ENCODE measurements at places on chromosomes 3 and 15.

- DNase-seq: no peak
Measured at GRCh38 chr3:144821583-144821982, 850.0 kb downstream of the DIPK2A start.

GRCh38 chr15:97941572-97941971 is 18.9 kb upstream of the ARRDC4 start:
- no peak for DNase-seq

- no peak for DNase-seq
Measured at GRCh38 chr3:98182196-98182595, 15.7 kb downstream of the OR5H15 start.

- DNase-seq: no peak
Measured at GRCh38 chr3:20310629-20311028, 124.6 kb upstream of the SGO1 start.

- no peak for DNase-seq
Measured at GRCh38 chr15:89912674-89913396, at the start of gene ARPIN. Gene ARPIN, minus strand, starts transcription at chr15:89912952. Its CDS starts 117 bp downstream, at chr15:89912835.

Measured in stimulated activated CD8-positive, alpha-beta memory T cell treated with anti-CD3 and anti-CD28 coated beads, Interleukin-4, amount 100 ng/mL, for 1 hour (primary cell).